ENCODE measurements at places on chromosomes 3 and 15. TPM values are rescaled to one million over a fixed set of nuclear protein-coding genes. Genes with fewer than 3 reads are reported as not detected.

The C3orf49 gene
- total RNA-seq: not detected

The COMMD2 gene
- 19.1 TPM for total RNA-seq

The PRR20G gene
- not detected for total RNA-seq

The PLA2G4E gene
- not detected for total RNA-seq

The ITPKA gene
- total RNA-seq: 1.1 TPM

The CDHR4 gene
- total RNA-seq: not detected

The TBL1XR1 gene
- total RNA-seq: 129 TPM

The CPLX3 gene
- not detected for total RNA-seq

The ROPN1B gene
- not detected for total RNA-seq

The PLSCR5 gene
- total RNA-seq: not detected

The CADM2 gene
- total RNA-seq: not detected

The LINGO1 gene
- total RNA-seq: under 0.01 TPM

The GOLGA8N gene
- 2.2 TPM for total RNA-seq

The CCR1 gene
- total RNA-seq: 0.59 TPM

The IL12A gene
- 3.5 TPM for total RNA-seq

The SNURF gene
- 5.9 TPM for total RNA-seq

The IQCF5 gene
- total RNA-seq: not detected

The SLC35G2 gene
- total RNA-seq: 6.6 TPM

The TM4SF18 gene
- total RNA-seq: 0.39 TPM

The SYNM gene
- 2.2 TPM for total RNA-seq

The CPNE9 gene
- not detected for total RNA-seq

The SLC28A1 gene
- total RNA-seq: not detected

The SHF gene
- total RNA-seq: 0.78 TPM

The RASL12 gene
- total RNA-seq: 6.6 TPM

The RLBP1 gene
- total RNA-seq: not detected

The VGLL3 gene
- 52.6 TPM for total RNA-seq

The SATB1 gene
- 8.4 TPM for total RNA-seq

The FHIT gene
- 3.7 TPM for total RNA-seq

The SLC51B gene
- total RNA-seq: not detected

The LEO1 gene
- total RNA-seq: 26.2 TPM

Data from subcutaneous preadipocyte (primary cell).